Fibroblast of skin of scalp (primary cell): ENCODE measurements at places on chromosomes 2 and 18.

GRCh38 chr2:239001794-239002193, 153.9 kb downstream of the TWIST2 start:
- DNase-seq: no peak

DNA sequence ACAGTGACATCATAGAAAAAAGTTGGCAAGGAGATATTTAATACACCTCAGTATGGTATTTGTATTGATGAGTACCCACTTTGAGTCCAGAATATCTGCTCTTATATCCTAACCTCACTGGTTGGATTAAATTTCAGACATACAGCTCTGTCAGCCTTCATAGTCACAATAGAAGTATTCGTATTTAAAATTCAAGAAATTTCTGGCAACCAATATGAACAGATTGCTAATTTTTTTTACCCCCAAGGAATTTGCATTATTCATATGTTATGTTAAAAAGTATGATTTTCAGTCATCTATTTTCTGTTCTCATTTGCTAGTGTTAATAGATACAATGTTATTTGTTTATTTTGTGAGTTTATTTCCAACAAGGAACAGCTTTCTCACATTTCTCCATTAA, 1306.8 kb upstream of the NXPH2 start:
- DNase-seq: no peak

GRCh38 chr2:181777734-181778133, 97.4 kb upstream of the NEUROD1 start:
- DNase-seq: no peak

- no peak for DNase-seq
Observed at GRCh38 chr18:23703987-23704384, 14.7 kb downstream of the LAMA3 start.

GRCh38 chr18:40032076-40032475, 1923.0 kb upstream of the PIK3C3 start:
- no peak for DNase-seq

DNA sequence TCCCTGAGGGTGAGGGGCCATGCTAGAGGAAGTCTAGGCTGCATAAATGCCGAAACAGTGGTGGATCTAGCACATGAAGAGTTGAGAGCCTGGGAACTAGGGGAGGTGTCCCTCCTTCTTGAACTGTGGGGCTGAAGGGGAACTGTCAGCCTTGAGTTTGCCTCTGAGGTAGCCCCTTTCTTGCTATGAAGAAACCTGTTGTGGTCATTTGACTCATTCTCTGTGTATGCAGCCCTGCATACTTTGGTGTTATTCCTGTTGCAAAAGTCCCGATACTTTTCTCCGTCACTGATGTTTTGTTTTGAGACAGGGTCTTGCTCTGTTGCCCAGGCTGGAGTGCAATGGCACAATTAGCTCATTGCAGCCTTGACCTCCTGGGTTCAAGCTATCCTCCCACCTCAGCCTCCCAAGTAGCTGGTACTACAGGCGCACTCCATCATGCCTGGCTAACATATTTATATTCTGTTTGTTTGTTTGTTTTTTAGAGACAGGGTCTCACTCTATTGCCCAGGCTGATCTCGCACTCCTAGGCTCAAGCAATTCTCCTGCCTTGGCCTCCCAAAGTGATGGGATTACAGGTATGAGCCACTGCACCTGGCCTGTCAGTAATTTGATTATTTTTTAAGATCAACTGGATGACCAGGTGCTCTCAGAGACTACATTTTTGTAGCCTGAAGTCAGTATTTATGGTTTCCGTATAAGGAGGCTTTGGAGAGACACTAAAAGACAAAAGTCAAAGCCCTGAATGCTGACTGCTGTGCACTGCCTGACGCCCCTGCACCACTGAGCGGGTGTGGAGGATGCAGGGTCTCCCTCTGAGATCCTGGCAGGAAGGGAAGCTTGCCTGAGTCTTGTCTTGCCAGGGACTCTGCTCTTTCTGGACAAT, 126.0 kb upstream of the MSH6 start:
- no peak for DNase-seq

DNA sequence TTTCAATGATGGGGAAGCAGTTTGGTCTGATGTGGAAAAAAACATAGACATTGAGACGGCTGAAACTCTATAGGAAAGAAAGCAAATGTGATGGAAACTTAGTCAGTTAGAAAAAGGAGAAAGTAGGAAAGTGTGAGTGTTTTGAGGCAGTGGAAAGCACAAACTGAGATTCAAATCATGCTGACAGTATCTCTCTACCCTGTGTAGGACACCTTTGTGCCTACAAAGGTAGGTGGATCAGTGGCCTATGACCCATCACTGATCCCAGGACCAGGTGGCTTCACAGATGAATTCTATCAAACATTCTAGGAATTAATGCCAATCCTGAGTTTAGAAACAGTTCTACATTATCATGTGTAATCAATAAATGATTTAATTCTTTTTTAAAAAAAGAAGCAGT, 57.1 kb downstream of the CD226 start:
- no peak for DNase-seq

DNA sequence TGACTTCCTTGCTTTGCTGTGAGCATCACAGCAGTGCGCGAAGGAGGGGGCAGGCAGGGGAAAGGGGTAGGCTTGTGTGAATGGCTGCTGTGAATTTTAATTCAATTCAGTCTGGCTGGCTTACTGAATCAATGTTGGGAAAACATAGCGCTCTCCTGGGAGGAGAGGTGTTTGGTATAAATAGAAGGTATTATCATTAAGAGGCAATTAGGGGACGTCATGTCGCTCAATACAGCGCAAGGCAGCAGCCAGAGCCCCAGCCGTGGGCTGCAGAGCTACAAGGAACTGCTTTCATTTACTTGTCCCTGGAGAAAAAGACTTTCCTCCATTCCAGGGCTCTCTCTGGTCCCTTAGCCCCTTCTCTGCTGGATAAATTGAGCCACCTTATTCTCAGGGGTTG, 181.4 kb upstream of the MSH6 start:
- DNase-seq: no peak

GRCh38 chr18:12803069-12803936, 80.7 kb downstream of the PTPN2 start:
- DNase-seq: no peak
